ENCODE measurements at places on chromosomes 12 and 14. TPM values are rescaled to one million over a fixed set of nuclear protein-coding genes. Genes with fewer than 3 reads are reported as not detected.
A peak's percentile ranks its signal among the peaks of the same experiment; 100 is the strongest.

DNA sequence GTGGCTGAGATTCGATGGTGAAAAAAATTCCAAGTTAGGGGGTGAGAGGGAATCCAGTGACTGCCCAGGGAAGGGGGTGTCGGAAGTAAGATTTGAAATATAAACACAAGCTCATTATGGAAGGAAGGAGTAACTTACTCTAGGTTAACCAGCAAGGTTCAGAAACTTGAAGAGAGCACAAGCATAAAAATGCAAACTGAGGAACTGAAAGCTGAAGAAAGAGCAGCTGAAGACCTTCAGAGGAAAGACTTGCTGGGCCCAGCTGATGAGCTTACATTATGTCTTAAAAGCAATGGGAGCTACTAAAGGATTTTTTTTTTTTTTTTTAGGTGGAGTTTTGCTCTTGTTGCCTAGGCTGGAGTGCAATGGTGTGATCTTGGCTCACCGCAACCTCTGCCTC, 189.7 kb upstream of the GRIN2B start:
- no peak for DNase-seq

DNA sequence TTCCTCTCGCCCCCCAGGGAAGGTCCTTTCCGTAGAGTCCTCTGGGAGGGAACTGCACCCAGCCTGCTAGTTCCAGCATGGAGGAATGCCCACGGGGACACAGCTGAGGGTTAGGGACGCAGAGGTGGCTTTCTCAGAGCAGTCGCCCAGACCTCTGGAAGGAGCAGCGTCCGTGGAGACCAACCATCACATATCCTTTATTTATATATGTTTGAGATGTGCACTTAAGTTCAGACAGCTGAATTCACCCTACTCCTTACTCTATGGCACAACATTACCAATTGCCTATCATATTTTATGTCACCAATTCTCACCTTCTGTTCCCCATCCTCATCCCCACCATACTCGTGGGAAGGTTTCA, 305.6 kb upstream of the DIO3 start:
- DNase-seq = no peak

DNA sequence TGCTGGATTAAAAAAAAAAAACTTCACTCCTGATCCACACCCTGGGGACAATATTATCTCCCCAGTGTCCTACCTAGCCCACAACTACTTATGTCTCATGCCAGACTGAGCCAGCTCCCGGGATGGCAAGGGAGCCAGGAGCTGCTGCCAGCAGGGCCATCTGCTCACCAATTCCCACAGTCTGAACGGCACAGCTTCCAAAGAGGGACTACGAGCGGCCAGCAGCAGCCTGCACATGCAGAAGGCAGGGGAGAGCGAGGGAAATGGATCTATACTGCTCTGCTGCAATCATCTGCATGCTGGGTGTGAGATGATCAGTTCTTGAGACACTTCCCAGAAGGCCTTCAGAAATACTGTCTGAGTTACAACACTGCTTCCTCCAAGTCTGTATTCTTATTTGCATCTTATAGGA, 11.1 kb downstream of the SSH1 start:
- DNase-seq = no peak

DNA sequence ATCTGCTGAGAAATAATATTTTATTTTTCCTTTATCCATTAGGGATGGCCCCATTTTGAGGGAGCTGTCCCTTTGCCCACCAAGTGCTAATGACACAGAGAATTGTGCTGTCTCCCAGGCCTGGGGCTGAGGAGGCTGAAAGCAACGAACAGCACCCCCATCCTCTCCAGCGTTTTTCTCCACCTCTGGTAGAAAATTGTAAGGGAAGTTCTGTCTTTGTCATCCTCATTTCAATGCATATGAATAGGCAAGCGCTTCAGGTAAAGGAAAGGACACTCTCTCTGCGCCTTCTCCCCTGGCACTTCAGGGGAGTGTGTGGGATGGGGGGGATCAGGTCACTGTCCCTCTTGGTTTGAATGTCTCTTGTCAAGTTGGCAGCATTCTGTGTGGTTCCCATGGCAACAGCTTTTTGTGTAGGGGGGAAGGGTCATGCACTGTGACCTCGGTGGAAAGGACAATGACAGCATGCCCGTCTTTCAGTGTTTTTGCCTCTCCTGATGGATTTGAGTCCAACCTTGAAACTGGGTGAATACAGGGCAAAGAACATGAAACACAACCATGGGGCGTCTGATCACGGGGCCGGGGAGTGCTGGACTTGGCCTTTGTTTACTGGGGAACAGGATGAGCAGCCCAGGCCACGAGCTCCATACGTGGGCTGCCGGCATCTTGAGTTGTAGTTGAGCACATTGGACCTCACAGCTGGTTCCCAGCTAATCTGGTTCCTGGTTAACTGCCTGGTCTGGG, 230.2 kb downstream of the VRK1 start:
- no peak for DNase-seq

GRCh38 chr12:113056631-113057488, at the start of gene DTX1:
DTX1 (plus strand) TSS chr12:113056730; CDS start chr12:113058193, 1,463 bp downstream.
- DNase-seq = peak; percentile 18

DNA sequence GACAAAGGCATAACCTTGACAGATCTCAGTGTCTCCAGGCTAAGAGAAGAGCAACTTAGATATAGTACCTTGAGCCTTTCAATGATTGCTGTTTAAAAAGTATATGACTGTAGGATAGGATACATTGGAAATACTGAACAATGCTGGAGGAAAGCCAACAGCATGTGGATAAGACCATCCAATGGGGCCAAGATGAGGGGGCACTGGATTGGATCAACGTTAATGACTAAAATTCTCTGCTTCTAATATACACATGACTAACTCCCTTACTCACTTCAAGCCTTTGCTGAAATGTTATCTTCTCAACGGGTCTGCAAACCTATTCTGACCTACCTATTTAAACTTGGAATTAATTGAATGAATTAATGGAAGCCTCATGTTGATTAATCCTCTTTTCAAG, 354.9 kb downstream of the RAD51B start:
- peak; percentile 13 for DNase-seq

DNA sequence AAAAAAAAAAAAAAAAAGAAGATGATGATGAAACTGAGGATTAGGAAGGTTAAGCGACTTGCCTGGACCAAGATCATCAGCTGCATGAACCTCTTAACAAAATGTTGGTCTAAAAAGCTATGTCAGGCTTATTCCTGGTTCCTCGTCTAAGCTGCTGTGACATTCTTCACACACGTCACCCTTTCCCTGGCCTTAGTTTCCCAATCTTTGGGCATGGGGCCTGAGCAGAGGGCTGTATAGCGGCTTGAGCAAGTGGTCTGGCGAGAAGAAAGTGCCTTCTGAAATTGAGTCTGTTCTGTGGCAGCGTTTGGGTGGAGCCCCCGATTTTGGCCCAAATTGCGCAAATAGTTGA, 58.7 kb upstream of the CCND2 start:
- no peak for DNase-seq

DNA sequence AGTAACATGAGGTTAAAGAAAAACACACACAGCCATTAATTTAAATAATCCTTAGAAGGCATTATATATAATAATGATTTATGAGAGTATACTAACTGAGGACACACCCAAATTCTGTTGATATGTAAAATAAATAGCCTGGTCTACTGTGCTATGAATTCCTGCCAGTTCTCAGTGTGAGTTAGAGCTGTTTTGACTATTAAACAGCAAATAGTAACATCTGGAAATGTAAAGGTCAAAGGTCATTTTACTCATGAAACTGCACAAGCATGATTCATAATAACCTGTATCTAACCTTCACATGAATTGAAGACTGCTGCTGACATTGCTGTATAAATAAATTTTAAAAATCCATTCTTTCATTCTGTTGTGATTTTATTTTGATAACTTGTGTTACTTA, 966.7 kb downstream of the SLC6A15 start:
- DNase-seq = no peak

DNA sequence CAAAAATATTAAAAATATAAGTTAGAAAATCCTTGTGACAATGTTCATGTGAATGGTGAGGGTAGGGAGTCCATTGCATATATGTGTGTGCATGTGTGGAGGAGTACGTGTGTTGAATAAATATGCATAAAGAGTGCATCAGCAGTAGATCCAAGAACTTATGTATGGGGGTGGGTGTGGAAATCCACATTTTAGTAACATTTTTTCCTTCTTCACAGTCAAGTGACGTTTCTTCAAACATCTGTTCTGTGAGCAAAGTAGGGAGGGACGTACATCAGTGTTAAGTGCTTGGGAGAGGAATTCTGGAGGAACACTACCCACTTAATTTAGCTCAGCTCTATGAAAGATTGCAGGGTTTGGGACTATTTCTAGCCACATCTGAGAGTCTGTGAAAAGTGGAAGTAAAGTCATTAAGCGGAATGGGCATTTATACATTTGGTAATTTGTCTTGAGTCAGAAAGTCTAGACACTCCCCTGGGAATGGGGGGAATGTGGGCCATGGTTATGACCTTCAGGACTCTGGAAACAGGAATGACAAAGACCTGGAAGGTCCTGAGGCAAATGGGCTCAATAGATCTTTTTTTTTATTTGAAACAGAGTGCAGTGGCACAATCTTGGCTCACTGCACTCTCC, 156.4 kb upstream of the PLXNC1 start:
- DNase-seq = no peak

GRCh38 chr14:68210729-68211299, 391.2 kb downstream of the RAD51B start:
- peak; percentile 58 for DNase-seq

DNA sequence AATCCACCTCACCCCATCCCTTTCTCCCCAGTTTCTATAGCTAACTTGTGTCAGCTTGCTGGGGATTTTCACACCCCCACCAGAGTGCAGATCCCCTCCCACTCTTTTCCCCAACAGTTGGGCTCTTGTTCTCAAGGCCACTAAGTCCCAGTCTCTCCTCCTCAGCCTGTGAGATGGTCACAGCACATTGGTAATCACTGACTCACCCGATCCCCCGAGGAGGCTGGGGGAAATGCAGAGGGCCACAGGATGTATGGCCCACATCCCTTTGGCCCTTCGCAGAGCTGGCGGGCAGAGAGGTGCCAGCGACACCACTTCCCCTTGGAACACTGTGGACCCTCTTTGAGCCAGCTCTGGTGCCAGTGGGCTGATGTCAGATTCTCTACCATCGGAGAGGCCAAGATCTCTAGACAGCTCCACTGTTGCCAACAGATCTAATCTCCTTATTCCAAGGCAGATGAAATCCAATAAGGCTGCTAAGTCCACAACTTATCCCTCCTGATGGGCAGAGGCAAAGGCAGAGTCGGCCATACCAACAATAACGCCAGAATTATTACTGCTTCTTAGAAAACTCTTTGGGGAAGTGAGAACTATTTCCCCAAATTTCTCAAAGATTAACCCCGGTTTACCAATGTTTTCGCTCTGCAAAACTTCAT, 1.6 kb downstream of the FMNL3 start:
- DNase-seq = peak; percentile 92

CMA1 gene
- total RNA-seq = not detected
